Stimulated activated naive B cell treated with anti-CD40 and anti-IgM and Interleukin-4, amounts not matched to agents 10 μg/mL and 1 μg/mL and 100 μg/mL, for 72 hours (primary cell): ENCODE measurements at places on chromosomes 2 and 18.

DNA sequence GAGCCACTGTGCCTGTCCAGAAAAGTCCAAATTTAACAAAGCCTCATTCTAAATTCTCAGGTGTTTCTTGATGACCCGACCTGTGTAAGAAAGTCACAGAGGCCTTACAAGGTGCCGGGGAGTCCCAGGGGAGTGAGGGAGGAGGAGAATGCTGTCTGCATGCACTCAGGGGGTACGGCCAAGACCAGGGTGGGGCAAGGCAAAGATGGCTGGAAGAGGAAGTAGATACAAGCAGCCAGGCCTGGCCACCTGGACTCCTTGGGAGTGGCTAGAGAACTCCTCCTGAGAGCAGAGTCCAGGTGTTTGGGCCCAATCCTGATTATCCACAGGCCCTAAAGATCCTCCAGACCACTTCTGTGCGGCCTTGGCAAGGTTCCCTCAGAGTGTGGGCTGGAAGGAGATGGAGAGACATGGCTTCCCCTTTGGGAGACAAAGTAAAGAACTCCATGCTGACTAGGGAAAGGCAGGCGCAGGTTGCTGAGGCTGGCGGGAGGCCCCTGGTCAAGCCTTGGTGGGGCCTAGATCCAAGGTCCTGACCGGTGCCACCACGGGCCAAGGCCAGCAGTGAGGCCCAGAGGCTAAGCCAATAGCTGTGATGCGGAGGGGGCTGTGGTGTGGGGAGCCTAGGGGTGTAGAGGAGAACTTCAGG is 74.7 kb downstream of the COPS8 start:
- no peak for DNase-seq

DNA sequence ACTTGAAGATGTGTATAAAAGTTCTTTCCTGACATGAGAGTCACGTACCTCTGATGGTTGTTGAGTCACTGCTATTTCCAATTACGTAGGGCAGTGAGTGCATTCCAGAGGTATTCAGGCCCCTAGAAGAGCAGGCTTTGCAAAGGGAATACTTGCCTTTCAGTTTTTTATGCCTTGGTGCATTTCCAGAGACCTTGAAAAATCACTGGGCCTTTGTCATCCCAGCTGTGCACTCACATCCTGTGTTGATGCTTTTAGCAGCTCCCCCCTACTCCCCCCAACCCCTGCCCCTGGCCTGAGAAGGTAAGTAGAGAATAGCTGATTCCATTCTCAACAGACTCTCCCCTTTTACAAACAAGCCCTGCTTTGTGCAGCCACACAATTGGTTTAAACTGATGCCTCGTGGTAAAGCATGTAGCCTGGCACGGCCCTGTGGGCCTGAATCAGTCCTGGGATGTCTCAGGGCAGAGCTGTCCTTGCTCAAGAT is 174.2 kb downstream of the PRPF40A start:
- no peak for DNase-seq

DNA sequence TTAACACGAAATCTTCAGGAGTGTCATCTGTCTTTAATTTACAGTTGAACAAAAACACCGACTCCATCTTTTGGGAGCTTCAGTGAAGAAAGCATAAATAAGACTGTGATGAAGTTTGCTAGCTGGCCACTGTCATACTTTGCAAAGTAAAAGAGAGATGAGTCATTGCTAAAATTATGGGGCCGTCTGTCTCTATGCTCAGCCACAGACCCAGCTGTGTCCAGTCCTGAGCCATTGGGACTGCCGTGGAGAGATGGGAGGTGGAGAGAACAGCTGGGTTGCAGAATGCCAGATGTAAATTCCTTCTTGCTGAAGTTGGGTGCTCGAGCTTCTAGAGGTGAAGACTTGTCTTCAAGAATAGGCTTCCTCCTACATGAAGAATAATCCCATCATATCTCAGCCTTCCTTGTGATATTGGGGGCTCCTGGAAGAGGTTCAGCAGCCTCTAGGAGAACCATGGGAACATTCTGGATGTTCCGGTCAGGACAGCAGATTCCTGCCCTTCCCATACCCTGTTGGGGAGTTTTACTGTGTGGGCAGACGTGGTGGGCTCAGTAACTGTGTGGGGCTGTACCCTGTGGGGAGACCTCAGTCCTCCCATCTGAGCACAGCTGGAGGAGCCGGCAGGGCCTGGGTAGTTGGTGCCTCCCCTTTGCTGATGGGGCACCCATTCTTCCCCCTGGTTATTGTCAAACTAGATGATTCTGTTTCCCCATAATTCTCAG is 71.1 kb downstream of the LDLRAD4 start:
- DNase-seq: no peak

GRCh38 chr2:23669413-23670244 is 257.3 kb downstream of the ATAD2B start:
- DNase-seq: no peak

DNA sequence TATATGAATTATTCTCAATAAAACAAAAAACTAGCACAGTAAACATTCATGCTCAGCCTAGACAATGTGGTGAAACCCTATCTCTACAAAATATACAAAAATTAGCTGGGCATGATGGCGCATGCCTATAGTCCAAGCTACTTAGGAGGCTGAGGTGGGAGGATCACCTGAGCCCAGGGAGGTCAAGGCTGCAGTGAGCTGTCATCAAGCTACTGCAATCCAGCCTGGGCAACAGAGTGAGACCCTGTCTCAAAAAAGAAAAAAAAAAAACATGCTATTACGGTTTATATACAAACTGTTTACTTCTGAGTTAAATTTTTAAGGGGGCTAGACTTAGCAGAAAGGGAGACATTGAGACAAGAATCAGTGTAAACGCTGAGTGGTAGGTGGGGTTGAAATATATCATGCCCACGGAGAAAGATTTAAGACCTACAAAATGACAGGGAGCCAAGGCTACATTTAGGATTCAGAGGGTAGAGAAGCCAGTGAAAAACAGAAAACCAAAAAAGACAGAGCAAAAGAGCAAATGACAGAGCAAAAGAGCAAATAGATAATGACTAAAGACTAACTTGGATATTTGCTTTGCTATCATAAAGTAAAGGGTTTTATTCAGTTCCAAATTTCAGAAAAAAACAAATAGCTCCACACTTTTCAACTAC is 7.5 kb downstream of the TTC32 start:
- DNase-seq: no peak

- no peak for DNase-seq
These were observed 70.1 kb downstream of the EPG5 start for GRCh38 chr18:45896991-45897390.

GRCh38 chr2:184031402-184032147 is 566.8 kb upstream of the ZNF804A start:
- DNase-seq: no peak

DNA sequence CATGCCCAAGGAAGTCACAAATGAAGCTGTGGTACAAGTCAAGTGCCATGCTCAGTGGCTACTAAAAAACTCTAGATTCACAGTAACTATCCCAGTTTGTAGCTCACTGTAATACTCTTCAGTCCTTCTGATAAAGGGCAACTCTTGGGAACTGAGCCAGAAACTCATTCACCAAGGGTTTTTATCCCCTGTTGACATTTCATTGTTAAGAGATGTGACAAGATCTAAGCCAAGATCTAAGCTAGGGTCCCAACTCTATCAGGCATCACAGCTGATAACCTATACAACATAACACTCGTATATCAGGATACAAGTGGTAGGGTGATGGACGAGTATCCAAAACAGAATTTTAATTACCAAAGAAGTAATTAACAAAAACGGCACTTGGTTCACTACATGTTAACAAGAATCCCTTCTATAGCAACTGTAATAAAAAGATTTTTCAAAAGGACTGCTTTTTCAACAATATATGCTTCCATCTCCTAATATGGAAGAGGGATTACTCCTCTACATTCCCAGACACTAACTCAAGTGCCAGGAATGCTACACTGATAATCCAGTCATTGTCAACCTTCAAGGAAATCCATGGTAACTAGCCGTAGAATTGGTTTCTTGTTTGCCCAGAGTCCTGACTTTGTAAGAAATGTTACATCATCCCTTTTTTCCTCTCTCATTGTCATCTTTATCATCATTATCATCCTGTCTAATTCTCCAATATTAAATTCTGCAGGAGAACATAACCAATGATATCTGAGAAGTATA is 111.7 kb downstream of the CDH2 start:
- no peak for DNase-seq

DNA sequence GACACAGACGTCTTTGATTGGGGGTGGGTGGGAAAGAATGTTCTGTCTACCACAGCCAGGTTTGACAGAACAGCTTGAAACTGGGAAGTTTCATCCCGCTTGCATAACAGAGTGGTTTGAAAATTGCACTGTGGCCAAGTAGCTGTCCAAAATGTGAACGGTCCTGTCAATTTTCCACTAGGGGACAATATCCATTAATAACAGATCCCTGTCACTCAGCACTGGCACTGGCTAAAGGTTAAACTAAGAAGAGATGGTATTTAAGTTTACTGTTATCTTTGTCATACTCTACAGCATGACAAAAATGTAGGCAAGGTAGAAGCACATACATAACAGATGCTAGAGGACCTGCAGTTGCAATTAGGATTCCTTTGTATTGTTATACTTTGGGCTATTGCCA is 55.6 kb upstream of the ACMSD start:
- no peak for DNase-seq

DNA sequence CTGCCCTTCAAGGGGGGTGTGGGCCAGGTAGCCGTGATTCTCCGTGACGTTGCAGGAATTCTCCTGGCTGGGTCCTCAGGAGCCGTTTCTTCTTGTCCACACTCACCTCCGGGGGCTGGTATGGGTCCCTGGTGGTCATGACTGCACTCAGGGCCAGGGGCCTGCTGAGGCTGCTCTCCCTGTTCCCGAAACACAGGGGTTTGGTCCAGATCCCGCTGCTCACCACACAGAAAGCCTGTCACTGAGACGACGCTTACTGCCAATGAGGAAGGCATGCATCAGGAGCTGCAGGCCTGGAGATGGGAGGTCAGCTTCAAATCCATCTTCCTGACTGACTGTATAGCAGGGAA is 160.7 kb downstream of the RTP5 start:
- DNase-seq: no peak

- DNase-seq: peak; percentile 51
These were observed 8.2 kb upstream of the GPR17 start for GRCh38 chr2:127637725-127638252.

GRCh38 chr2:216956820-216957493 is 97.1 kb upstream of the TNP1 start:
- no peak for DNase-seq

- DNase-seq: no peak
These were observed 5.2 kb downstream of the GALR1 start for GRCh38 chr18:77254711-77255405.

GRCh38 chr18:9117980-9118841 is 15.7 kb downstream of the NDUFV2 start:
- DNase-seq: no peak

- DNase-seq: no peak
These were observed 207.0 kb upstream of the AGAP1 start for GRCh38 chr2:235286622-235287374.

GRCh38 chr18:75818383-75818782 is 390.9 kb upstream of the SMIM21 start:
- no peak for DNase-seq

DNA sequence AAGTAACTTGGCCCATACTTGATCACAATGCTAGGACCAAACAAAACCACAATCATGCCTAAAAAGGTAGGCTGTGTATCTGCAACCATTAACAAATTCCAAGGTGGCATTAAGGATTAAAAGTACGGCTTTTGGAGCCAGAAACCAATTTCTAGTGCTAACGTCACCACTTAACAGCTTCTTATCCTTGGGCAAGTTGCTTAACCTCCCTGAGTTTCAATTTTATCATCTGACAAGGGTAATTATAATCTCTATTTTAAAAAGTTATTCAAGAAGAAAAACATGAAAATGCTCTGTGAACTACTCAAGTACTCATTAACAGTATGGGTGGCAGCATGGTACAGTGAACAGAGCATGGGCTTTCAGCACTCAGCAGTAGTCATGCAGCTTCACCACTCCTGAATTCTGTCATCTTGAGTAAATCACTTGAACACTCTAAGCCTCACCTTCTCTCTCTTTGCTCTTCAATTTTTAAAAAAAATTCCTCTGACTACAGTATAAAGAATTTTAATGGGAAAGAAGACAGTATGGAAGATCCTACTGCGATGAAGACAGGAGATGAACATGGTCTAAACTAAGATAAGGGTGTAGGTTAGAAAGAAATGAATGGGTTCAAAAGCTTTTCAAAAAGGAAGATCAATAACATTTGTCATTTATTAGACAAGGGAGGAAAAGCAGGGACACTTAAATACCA is 69.2 kb downstream of the SS18 start:
- no peak for DNase-seq

DNA sequence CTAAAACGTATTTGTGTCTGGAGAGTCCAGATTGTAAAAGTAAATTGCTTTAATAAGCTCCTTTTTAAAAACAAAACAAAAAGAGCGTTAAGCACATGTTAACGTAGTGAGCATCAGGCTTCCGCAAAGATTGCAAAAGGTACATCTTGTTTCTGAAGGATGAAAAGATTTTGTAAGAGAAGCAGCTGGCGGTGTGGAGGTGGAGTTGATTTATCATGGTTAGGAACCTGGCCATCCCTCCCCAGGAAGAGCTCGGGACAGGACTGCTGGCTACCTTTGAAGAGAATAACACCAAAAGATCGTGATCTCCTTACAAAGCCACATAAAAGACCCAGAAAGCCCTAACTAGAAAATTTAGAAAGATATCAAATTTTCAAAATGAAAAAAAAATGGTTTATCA is 132.2 kb downstream of the DNER start:
- no peak for DNase-seq

DNA sequence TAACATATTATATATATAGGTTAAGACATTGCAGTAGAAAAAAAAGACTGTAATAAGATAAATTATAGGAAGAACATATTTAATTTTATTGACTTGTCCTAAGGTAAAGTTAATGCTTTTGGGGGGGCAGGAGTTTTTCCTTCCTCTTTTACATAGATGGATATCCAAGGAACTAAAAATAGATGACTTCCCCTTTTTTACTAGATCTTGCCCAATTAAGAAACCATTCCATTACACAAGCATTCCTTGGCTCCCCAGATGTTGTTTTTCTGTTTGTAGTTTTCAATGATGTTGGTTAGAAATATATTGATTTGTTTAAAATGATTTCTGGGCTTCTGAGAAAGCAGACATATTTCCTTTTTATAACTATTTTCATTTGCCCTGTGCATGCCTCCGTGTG is 22.4 kb upstream of the PMAIP1 start:
- DNase-seq: no peak

GRCh38 chr2:57850415-57851130 is 196.0 kb upstream of the VRK2 start:
- DNase-seq: no peak
